ENCODE measurements at places on chromosomes 2 and 18.

DNA sequence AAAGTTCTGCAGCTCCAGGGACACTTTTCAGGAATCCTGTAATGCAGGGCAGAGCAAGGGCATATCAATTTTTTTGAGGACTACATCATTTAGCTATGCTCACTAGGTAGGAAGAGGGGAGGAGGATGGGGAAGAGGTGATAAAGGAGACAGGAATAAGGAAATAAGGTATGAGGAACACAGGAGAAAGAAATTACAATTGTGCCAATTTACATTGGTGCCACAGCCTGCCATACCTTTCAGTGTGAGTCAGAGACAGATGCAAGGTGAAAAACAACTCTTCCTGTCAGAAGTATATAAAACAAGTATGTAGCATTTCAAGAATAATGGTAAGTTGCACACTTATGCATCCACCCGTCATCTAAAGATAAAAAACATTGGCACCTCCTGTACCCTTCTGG is 5.4 kb upstream of the MRPS9 start:
- DNase-seq: no peak

DNA sequence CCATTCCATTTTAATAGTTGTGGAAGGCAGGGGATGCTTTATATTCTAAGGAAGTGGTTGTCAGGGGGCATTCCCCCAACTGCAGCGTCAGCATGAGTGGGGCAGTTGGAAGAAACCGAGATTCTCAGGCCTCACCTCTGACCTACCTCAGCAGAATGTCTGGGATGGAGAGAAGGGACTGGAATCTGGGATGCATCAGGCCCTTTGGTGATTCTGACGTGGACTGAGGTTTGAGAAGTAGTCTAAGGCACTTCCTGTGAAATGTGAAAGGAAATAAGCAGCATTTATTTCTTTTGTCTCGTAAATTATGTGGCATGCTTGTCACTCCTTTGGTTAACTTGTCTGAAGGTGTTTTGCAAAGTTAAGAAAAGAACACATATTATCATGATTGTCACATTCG is 540.7 kb upstream of the NETO1 start:
- DNase-seq: no peak

GRCh38 chr2:9797681-9798556 is 45.4 kb upstream of the TAF1B start:
- DNase-seq: no peak

DNA sequence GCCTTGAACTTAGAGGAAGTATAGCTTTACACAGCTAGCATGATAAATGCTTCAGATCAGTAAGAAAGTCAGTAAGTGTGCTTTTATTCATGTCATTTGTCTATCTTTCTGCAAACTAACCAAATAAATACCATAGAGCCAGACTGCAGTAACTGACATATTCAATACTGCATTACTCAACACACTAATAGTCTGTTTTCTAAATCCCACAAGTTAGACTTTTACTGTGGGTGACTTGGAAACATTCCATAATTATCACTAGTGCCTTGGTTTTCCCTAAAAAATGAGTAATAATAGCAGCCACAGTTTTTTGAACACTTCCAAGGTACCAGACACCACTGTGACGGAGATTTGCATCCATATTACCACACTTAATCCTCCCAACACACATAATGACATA is 33.0 kb downstream of the ACVR1 start:
- no peak for DNase-seq

DNA sequence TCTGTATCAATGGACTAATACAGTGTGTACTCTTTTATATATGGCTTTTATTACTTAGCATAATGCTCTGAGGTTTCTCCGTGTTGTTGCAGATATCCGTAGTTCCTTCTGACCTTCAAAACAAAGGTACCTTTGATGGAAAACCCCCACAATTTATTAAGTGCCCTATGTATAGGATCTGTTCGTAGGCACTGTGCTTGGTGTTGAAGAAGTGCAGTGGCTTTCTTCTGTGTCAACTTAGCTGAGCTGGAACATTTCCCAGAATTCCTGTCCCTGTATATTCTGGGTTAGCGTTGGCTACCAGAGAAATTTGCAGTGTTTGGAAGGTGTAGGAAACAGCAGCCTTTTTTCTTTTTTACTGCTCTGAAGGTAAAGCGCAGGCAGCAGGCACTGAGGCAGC is 56.3 kb upstream of the MSH2 start:
- DNase-seq: no peak

DNA sequence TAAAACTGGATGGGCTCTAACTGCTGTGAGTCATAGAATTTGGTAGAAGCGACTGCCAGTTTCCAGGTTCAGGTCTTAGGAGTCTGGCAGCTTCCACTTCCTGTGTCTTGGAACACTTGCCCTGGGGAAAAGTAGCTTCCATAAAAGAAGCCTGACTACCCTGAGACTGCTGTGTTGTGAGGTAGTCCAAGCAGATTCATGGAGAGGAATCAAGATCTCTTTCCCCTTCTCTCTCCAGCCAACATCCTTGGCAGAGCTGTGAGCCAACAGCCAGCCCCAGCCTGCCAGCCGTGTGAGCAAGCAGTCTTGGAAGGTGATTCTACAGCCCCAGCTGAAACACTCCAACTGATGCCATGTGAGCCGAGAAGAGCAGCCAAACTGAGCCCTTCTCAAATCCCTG is 33.7 kb downstream of the SLC20A1 start:
- DNase-seq: no peak

GRCh38 chr2:7916670-7917069 is 765.2 kb upstream of the ID2 start:
- no peak for DNase-seq

GRCh38 chr2:30541680-30542079 is 94.6 kb downstream of the LCLAT1 start:
- no peak for DNase-seq

- no peak for DNase-seq
Observed at GRCh38 chr2:172179045-172179701, 76.5 kb upstream of the DLX2 start.

DNA sequence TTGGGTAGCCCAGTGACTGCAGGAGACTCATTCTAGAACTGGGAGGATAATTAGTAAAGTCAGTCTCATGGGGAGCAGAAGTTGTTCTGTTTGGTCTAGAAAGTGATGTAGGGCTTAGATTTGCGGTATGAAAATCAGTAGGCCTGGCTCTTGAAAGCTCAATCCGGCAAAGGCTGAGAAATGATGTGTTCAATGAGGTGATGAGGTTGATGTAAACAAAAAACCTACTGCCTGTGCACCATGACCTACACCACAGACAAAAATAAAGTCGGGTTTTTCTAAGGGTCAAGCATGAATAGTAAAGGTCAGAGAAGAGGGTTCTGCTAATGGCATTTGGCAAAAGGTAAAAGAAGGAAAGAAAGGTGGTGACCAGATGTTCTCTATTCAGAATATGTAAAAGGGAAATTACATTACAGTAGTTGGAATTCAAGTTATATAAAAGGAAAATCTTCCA is 80.8 kb upstream of the COL5A2 start:
- no peak for DNase-seq

DNA sequence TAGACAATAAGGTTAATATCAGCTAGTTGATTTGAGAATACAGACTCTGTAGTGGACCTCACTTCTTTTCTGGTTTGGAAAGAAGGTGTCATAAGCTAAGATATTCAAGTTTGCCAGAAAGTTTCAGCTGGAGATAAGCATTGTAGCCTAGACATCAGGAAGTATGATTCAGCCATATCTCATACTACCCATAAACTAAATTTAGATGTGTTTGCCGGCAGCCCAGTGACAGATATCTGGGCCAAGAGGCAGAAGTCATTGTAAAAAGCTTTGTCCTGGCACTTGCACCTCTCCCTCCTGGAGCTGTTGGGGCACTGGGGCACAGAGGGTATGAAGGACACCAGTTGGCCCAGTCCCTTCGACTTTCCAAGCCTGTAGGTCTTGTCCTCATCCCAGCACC is 128.0 kb downstream of the EPHA4 start:
- DNase-seq: no peak

GRCh38 chr2:10778724-10779115 is 33.9 kb downstream of the PDIA6 start:
- no peak for DNase-seq

DNA sequence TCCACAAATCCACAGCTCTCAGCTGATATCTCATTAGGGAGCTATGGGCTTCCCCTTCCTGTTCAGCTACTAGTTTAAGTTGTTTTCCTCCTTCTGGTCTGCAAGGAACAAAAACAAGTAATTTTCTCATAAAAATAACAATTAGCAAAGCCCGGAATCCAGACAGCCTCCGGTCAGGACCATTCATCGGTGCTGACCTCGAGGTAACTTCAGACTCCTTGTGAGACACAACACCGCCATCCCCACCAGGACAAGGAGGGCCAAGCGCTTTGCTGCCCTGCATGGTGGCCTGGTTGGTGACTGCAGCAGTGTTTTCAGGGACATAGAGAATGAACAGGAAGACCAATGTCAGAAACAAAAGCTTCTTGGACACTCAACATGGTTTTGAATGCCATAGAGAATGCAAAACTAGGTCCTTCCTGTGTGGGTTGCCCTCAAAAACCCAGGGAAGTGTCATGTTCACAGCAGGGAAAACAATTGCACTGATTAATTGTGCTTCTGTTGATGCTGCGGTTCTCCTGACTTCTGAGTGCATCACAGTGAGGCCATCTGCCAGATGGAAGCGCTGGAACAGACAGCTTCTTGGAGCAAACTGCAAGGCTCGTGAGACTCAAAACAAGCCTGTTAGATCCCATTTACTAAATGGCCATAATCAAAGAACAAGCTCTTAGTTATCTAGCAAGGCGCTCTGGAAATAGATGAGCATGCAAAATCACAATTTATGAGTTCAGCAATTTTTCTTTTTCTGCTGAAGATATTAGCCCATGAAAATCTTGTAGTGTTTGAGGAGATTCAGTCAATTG is 77.1 kb downstream of the HS1BP3 start:
- no peak for DNase-seq

DNA sequence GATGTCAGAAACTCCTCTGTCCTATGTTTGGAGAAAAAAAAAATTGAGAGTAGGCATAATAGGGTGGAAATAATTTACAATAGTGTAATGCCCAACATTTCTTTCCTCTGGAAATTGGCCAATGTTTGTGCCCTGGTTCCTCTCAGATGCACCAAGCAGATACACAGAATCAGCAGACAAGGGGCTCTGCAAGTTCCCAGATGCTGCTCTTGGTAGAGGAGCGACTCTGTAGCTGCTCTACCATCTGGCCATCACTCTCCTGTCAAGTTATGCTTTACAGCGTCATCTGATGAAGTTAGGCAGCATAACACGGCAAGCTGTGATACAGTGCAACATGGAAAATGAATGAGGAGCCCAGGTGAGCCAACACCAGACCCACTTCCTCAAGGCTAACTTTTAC is 1.6 kb downstream of the DYTN start:
- no peak for DNase-seq

DNA sequence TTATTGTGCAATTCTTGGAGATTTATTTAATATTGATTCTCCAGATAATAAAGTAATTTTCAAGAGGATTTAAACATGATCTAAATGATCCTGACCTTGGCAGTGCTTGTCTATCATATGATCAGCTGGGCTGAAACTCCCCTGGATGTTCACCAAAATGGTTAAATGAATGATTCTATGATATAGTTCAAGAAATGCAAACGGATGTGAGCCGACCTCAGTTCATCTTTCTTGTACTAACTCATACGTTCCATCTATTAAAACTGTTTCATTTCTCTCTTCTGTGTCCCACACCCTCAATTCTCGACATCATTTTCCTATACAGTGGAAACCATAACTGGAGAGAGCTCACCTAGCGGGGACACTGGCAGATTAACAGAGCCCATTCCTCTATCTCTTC is 281.7 kb upstream of the CCDC68 start:
- no peak for DNase-seq

DNA sequence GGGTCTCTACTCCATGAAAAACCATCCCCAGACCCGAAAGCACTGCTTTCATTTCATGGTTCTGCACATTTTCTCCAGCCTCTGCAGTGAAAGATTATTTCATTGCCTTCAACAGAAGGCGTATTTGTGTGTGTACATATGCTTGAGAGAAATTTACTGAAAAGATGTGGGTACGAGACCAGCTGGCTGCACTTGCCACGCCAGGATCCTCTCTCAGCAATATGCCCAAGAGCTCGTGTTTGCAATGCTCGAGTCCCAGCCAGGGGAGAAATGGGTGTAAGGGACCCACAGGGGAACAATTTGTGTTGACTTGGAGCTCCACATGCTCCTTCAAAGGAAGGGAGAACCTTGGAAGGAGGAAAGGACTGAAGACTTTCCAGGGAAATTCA is 37.3 kb downstream of the TMEM177 start:
- no peak for DNase-seq

GRCh38 chr2:21331625-21332370 is 208.0 kb downstream of the TDRD15 start:
- DNase-seq: no peak

DNA sequence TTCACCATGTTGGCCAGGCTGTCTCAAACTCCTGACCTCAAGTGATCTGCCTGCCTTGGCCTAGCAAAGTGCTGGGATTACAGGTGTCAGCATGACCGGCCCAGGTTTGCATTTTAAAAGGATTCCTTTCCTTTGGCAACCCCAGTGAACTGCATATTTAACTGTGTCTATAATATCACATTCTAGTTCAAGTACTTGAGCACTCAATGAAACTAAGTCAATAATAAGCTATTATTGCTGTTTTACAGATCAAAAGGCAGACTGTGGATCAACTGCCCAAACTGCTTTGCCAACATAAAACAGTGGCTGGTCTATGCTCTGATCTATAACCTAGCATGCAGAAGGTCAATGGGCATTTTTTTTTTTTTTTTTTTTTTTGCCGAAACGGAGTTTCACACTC is 144.5 kb downstream of the USP34 start:
- no peak for DNase-seq

- no peak for DNase-seq
Observed at GRCh38 chr18:45590036-45590886, 25.0 kb upstream of the SLC14A2 start.

DNA sequence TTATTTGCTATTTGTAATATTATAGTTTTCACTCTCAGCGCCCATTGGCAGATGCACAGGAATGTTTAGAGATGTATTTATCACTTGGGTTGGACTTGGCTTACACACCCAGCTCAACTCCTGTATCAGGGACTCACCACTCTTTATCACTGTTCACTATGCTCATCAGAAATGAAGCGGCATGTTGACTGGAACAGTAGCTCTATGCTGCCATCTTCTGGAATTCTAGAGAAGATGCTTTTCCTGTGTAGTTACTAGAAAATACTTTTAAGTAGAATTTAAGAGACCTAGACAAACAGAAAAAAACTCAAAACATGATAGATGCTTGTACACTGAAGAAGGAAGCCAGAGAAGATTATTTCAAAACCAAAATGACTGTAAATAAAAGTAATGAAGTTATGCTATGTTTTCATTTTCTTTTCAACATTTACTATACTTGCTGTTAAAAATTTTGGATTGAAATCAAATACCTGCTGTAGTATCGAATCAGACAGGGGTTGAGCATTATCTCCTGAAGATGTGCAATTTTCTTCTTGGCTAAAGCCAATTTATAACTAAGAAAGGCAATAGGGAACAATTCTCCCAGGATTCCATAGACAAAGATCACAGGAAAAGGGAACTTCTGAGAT is 47.4 kb upstream of the NXPH2 start:
- no peak for DNase-seq

GRCh38 chr2:42001711-42002201 is 46.1 kb upstream of the PKDCC start:
- no peak for DNase-seq

Measured in activated T-cell treated with anti-CD3 and anti-CD28 coated beads, Interleukin-2, amount 50 U/mL, for 1 hour (primary cell).